Heart left ventricle (tissue), 16 donors: ENCODE measurements at places on chromosomes 3 and 15.

DNA sequence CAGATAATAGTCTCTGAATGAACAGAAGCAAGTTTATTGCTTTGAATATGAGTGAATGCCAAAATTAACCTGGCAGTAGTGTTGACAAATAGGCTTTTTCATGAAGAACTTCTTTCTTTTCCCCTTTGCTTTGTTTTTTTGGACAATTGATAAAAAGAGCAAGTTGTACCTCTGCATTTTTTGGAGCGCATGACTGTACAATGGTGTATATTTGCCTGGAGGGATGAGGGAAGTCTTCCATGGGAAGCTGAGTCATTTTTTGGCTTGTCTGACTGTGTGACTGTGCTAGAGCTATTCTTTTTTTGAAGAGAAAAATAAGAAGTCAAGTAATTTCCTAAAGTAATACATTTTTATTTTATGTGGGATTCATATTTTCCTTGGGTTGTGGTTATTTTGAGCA lies 186.9 kb downstream of the KLHL25 start:
- DNase-seq, result no peak

- DNase-seq, result no peak
Observed at GRCh38 chr3:125310623-125311081, 64.5 kb downstream of the ZNF148 start.

DNA sequence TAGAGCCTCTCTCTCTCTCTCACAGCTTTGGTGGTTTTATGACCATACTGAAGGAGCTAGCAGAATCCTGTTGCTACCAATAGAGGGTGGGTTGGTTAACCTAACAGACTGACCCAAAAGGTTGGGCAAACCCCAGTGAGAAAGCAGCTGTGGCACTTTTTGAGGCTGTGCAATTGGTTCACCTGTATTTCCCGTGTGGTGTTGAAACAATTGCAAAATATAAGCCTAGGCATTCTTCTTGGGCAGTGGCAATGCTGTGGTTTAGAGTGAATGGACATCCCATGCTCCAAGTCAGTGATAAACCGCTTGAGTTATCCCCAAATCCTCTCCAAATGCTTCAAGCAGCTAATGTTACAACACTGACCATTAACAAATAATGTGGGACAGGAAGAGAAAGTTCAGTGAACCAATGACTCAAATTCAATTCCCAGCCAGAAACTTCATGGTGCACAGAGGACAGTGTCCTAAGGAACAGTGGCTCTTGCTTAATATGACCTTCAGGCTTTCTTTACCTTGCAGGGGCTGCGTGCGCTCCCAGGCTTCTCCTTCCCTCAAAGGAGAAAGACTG lies 261.9 kb upstream of the ICE2 start:
- DNase-seq, result no peak

DNA sequence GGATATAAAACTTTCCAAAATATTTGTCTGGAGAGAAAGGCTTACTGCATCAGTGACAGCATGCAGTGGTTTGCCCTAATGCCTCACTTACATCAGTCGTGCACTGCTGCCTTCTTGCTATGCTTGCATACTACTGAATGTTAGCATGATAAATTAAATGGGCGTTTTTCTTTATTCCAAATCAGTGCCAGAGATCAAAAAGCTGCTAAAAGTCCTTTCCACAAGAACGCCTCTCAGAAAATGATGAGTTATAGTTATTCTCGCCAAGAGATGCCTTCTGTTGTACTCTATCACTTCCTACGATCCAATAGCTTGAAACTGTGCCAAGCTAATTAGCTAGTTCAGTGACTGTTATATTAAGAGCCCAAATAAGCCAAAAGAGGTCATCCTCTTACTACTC lies 345.8 kb upstream of the ROBO2 start:
- no peak for DNase-seq

GRCh38 chr3:43270078-43270477 lies 16.3 kb upstream of the SNRK start:
- no peak for DNase-seq

GRCh38 chr3:107670986-107671385 lies 148.2 kb downstream of the BBX start:
- no peak for DNase-seq

GRCh38 chr15:76253691-76254473 lies 57.4 kb downstream of the ETFA start:
- DNase-seq, result no peak

- no peak for DNase-seq
Observed at GRCh38 chr3:114179575-114179974, 723 bp upstream of the DRD3 start.

GRCh38 chr3:60932643-60933042 lies 318.6 kb downstream of the FHIT start:
- DNase-seq, result no peak

DNA sequence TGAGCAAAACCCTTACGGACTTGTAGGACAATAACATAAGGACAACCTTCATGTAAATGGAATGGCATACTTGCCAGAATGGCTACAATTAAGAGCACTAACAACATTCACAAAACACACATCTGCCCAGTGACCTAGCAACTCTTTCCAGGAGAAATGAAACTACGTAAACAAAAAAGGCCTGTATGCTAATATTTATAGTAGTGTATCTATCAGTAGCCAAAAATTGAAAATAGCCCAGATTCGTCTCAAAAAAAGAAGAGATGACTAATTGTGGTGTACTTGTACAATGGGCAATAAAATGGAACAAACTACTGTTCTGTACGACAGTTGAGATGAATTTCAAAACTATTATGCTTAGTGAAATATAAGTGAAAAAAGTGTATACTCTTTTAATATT lies 38.4 kb downstream of the CMC1 start:
- DNase-seq, result no peak

DNA sequence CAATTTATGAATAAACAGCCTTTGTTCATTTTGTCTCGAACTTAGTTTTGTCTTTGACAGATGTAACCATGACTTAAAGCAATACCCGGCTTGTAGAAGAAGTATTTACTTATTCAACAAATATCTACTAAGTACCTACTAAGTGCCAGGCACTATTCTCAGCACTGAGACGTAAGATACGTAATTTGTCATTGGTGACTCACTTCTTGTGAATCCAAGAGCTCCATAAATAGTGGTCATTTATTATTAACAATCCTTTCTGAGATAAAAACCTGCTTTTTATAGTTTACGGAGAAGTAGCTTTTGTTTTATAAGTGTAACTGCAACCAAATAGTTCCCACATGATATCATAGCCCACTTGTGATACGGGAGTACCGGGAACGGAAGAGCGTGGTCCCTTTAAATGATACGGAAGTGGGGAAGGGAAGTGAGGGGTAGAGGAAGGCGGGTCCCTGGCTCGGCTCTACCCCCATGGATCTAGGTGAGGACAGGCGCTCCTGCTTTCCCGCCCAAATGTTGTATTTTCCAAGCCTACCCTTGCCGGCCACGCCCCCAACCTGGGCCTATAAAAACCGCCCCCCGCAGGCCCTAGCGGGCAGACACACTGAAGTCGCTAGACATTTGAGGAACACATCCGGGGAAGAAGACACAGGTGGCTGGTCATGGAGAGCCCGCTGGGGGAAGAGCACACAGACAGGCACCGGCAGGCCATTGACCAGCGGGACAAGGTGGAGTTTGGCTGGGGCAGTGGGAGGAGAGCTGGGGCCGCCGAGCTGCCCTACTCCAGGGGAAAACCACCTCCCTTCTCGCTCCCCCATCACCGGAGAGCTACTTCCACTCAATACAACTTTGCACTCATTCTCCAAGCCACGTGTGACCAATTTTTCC lies at the start of gene SAMMSON:
Gene SAMMSON, plus strand, starts transcription at position 594 of the 888 bp plus-strand sequence.
- no peak for DNase-seq

- no peak for DNase-seq
Observed at GRCh38 chr15:92951800-92952457, 51.8 kb downstream of the CHD2 start.

GRCh38 chr3:141096164-141096563 lies 45.0 kb downstream of the SPSB4 start:
- DNase-seq, result no peak

DNA sequence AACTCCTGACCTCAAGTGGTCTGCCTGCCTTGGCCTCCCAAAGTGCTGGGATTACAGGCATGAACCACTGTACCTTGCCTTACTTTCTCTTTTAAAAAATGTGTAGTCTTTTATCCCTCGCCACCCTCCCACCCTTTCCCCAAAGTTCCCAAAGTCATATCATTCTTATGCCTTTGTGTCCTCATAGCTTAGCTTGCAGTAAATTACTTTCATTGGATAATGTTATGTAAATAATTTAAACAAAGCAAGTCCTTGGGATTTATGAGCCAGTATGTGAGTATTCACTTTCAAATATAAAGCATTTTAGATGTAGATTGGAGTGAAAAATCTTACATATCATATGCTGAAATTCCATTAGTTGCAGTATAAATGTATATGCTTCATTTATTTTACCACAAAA lies 11.0 kb downstream of the GTF2A2 start:
- no peak for DNase-seq

- DNase-seq, result peak; percentile 69
Observed at GRCh38 chr15:99343881-99344551, 92.7 kb downstream of the LRRC28 start.

DNA sequence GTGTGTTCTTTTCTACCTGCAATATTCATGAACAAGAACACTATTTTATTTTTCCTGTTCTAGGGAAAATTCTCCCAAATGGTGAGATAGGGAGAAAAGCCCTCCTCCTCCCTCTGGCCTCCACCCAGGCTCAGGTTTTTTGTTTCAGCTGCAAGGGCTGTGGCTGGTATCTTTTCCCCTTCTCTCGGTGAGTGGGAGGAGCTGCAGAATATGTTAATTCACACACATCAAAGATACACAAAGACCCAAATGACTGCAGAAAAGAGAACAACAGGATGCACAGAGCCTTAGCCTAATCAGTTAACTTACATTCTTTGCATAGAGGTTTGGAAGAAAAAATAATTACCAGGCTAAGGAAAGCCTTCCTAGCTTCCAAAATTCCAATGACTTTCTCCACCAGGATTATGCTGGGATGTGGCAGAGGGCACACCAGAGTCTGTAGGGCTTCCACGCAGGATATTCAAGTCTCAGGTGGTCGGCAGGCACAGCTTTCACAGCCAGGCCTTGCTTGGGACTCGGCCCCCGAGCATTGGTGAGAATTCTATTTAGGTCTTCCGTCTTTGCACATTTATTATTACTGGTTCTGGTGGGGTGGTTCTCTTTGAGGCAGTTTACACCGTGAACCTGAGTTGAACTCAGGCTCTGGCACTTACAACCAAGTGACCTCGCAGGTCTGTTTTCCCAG lies 64.9 kb downstream of the ABHD5 start:
- no peak for DNase-seq

DNA sequence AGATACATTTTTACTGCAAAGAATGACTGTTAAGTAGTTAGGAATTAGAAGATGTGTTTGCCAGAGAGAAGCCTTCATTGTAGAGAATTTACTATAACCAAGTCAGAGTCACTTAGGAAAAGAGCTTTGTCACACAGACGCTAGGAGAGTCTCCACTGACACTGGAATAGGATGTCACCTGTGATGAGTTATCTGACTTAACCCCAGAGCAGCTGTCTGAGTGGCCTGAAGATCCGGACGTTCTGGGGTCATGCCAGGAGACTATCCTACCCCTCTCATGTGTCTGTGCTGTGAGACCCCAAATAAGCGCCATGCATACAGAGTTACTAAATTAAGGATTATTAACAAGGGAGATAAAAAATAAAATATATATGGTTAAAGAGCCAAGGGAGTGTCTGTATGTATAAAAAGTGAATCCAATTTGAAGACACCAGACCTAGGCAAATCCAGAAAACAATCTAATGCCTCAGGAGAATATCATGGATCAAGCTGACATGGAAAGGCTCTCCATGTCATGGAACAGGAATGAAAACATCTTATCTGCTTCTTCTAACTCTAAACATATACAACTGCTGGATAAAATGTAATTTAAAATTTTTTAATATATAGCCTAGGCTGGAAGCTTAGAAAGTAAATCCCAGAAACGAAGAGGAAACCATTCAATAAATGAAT lies 43.5 kb downstream of the ITGB5 start:
- no peak for DNase-seq

DNA sequence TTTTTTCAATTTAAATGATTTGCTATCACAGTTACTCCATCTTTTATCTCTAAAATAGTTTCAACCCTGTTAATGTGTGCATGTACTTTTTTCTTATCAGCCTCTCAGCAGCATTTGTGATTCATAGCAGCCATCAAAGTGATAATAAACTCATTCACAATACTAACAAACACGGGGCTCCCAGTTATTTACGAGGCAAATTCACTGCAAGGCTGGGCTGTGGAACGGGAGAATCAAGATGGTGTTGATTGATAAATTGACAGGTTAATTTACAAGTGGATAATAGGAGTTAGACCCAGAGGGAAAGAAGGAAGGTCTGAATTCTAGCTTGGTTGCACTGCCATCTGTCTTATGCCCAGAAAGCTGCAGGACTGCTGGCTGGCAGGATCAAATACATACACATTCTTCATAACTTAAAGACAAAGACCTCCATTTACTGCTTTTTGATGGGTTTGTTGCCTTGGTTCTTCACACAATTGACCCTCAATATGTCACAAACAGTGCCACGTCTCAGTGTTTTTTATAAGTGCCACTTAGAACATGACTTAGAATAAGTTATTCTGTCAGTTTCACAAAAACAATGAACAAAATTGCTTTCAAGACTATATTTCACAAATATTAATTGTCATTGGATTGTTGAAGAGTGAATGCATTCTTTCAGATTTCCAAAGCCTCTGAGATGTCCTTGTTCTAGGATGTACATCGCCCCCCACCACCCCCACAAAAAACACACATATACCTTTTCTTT lies 562.8 kb downstream of the NR2F2 start:
- no peak for DNase-seq

DNA sequence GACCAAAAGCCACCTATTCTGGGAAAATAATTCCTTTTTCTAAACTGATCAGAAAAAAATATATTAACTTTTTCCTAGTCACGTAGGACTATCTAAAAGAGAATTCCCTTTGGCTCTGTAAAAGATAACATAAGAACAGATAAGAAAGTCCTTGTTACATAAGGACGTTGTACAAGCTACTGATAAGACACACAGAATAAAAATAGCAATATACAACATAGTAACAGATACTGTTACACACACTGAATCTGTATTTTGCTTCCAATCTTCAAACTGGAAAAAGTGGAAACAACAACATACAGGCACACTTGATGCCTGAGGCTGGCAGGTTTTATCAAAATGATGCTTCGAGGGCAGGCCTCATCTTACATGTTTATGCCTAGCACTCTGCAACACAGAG lies 59.8 kb downstream of the SNX4 start:
- no peak for DNase-seq

GRCh38 chr3:40116478-40117177 lies 192.9 kb upstream of the EIF1B start:
- DNase-seq, result no peak

DNA sequence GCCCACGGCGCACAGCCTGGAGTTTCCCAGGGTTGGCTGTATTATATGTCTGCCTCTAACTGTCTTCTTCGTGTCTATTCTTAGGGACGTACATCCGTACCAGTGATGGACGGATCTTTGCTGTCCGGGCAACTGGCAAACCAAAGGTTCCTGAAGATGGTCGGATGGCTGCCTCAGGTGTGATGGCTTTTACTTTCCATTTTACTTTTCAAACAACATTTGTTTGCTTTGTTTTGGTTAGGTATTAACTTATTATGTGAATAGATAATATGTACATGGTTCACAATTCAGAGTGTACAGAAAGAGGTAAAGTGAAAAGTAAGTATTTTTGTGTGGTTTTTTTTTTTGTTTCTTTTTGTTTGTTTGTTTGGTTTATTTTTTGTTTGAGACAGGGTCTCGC lies 11.1 kb upstream of the TEX264 start:
- no peak for DNase-seq
